ENCODE measurements at places on chromosomes 5 and 9.
A peak's percentile ranks its signal among the peaks of the same experiment; 100 is the strongest.

GRCh38 chr5:174426388-174426787 is 298.0 kb upstream of the MSX2 start:
- no peak for DNase-seq

GRCh38 chr9:134890155-134890495 is 9.5 kb downstream of the FCN2 start:
- DNase-seq: no peak

- DNase-seq: no peak
Observed at GRCh38 chr5:94526706-94527105, 91.7 kb downstream of the KIAA0825 start.

- no peak for DNase-seq
Observed at GRCh38 chr9:35163413-35163812, 1.6 kb downstream of the UNC13B start.

- DNase-seq: no peak
Observed at GRCh38 chr9:5909976-5910375, 19.3 kb downstream of the MLANA start.

DNA sequence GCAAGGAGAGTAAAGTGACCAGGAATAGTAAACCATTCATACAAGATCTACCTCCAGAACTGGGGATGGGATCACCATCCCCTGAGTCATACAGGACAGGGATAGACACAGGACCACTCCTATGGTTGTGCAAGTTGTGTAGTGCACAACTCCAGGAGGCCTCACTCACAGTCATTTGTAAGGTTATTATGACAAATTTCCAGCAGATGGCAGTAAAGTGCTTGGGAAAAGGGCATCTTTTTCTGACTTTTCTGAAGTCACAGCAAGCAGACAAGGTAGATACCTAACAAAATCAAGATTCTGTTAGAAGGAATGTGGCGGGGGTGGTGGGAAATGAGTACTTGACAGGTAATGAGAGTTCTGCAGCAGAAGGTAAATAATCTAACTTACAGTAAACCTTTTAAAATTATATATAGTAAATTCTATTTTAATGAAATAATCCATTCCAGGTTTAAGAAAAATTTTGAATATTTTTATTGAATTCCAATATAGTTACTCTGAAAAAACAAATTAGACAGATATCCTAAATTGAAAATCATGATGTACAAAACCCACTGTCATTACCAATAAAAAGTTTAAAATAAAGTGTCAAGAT is 16.7 kb upstream of the KIF27 start:
- DNase-seq: peak; percentile 94

DNA sequence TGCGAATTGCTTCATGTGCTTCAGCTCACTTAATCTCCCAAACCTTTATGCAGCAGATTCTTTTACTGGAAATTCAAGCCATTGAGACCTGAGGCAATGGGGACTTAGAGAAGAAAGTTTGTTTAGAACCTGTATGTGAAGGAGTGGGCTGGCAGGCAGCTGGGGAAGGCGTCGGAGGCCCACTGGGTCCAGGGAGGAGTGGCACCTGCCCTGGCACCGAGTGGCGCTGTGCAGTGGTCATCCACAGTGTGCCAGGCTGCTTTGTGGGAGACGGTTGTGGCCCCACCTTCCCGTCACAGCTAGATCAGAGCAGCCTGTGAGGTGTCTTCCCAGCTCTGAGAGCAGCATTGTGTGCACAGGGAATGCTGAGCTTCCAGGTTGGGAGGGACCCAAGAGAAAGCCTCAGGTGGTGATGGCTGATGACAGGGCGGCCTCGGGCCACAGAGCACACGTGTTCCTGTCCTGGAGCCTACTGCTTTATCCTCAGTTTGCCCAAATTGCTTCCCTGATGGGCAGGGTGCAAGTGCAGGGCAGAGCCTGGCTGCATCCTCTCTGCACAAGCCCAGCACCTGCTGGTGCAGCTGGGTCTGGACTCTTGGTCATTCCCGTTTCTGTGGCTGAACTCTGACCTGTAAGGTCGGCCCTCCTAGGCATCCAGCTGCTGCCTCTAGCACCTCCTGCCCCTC is 175.2 kb downstream of the CACNA1B start:
- no peak for DNase-seq

- no peak for DNase-seq
Observed at GRCh38 chr9:35615981-35616680, 2.1 kb downstream of the CD72 start.

DNA sequence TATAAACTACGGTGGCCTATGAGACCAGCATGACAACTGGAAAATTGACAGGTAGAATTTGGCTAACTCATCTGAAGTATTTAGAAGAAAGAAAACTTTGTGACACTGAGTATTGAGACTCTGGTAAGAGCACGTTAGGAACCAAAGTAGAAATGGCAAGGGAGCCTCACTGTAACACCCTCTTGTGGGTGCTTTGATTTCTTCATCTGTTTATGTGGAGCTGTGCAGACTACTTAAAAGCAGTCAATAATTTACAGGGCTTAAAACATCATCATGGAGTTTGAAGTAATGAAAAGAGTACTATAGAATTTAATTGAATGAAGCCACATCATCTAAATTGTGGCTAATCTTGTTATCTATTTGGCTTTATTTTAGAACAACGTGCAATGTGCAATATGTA is 414.2 kb downstream of the CCDC171 start:
- no peak for DNase-seq
